ENCODE measurements at places on chromosomes 7 and 10.

DNA sequence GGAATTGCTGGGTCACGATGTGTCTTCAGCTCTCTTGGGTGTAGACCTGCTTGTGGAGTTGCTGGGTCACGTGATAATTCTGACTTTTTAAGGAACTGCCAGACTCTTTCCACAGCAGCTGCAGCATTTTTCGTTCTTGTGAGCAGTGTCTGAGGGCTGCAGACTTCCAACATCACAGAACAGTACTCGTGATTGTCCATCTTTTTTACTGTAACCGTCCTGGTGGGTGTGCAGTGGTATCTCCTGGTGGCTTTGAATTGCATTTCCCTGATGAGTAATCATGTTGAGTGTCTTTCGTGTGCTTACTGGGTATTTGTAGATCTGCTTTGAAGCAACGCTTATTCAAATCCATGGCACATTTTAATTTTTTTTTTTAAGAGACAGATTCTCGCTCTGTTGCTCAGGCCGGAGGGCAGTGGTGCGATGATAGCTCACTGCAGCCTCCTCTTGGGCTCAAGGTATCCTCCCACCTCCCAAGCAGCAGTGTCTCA, 22.7 kb downstream of the INPP5A start:
- DNase-seq, result no peak

GRCh38 chr10:93859049-93859655, 34.6 kb upstream of the SLC35G1 start:
- no peak for DNase-seq

- DNase-seq, result no peak
Measured at GRCh38 chr10:104509981-104510380, 131.1 kb upstream of the SORCS3 start.

GRCh38 chr7:74141705-74142104, 32.5 kb upstream of the EIF4H start:
- no peak for DNase-seq

DNA sequence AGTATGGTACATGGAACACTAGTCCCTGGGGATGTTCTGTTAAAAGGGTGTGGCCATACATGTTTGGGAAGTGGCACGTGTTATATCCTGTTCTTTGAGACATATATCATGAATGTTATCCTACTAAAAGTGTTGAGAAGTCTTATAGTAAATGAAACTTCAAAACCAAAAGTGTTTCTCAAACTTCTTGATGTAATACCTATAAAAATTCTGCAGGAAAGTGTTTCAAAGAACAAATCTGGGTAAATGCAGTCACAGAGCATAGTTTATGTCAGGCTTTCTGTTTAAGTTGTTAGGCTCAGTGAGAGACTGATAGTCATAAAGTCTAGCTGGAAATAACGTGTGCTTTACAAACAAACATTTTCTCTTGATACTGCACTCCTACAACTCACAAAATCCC, 273.7 kb downstream of the KIF20B start:
- no peak for DNase-seq

DNA sequence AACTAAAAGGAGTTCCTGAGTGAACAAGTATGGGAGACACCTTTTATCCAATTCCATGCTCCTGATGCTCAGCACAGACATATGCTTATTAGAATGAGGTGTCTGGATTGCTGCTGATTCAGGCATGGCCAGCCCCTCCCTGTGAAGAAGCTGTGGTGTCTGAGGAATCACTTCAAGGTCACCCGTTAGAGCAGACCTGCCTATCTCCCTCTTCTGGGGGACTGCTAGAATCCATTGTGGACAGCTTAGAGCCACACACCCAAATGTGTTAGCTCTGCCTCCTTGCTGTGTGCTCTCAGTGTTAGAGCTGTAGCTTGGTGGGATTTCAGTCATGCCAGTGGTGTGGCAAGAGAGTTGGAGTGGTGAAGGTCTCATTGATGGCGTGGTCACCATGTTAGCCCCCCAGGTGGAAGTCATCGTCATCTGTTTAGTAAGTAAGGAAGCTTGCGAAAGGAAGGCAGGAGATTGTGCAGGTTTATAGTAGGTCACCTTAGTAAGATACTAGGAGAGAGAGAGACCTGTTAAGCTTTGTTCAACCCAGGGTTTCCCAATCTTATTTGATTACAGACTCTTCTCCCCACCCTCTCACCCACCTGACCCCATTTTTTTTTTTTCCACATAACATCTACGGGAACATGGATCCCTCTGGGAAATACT, 12.8 kb downstream of the PRXL2A start:
- DNase-seq, result no peak

DNA sequence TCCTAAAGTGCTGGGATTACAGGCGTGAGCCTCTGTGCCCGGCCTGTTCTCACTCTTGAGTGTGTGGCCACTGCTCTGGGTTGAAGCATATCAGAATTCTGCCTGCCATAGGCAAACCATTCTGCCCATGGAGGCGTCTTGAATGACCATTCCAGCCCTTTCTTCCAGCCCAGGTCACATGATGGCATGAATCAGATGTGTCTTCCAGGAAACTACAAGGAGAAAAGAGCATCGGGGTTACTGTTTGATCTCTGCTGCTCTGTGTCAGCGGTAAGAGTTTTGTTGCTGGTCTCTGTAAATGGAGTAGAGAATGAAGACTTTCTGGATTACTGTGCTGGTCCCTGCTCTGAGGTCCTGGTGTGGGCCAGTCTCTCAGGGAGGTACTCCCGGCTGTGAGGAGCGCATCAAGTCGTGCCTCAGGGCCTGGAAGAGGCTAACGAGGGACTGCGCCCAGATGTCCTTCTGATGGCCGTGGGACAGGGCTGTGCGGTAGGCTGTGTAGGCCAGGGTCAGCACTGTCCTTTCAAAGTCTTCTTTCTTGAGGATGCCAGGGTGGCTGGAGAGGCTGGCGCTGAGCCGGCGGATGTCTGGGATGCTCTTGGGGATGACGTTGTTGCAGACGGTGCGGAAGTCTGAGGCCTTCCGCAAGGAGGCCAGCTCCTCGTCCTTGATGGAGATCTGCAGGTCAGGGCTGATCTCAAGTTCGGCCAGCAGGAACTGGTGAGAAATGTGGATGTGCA, 5.8 kb upstream of the SLC13A4 start:
- no peak for DNase-seq

DNA sequence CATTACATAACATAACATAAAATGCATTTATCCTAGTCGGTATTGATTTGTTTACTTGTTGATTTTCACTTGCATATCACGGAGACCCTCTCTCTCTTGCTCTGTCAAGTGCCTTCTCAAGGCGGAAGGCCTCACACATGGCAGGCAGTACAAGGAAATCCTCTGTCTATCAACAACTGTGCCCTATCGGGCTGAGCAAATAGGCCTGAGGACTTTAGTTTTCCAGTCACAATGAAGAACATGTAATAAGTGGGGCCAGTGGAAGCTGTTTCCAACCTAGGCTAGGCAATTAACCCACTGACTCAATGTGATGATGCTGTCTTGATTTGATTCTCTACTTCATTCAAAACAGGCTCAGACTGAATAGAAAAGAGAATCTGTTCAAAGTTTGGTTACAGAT, 44.9 kb upstream of the KMT2C start:
- DNase-seq, result no peak

GRCh38 chr7:148878317-148878716, 5.8 kb downstream of the EZH2 start:
- DNase-seq, result no peak

DNA sequence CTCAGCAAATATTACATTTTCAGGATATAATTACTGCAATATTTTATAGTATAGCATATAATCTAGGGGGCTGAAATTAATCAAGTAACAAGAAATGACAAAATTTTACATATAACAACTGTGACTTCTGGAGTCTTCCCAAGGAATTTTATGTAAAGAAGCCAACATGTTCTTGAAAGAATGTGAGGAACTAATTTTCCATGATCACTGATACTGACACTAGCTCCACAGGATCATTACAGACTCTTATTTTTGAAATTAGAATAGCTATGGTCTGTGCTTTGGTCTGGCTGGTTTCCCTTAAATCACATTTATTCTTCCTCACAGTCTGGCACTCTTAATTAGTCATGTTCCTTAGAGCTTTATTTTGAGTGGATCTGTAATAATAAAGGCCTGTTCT, 267.7 kb upstream of the SEMA3A start:
- DNase-seq, result no peak

DNA sequence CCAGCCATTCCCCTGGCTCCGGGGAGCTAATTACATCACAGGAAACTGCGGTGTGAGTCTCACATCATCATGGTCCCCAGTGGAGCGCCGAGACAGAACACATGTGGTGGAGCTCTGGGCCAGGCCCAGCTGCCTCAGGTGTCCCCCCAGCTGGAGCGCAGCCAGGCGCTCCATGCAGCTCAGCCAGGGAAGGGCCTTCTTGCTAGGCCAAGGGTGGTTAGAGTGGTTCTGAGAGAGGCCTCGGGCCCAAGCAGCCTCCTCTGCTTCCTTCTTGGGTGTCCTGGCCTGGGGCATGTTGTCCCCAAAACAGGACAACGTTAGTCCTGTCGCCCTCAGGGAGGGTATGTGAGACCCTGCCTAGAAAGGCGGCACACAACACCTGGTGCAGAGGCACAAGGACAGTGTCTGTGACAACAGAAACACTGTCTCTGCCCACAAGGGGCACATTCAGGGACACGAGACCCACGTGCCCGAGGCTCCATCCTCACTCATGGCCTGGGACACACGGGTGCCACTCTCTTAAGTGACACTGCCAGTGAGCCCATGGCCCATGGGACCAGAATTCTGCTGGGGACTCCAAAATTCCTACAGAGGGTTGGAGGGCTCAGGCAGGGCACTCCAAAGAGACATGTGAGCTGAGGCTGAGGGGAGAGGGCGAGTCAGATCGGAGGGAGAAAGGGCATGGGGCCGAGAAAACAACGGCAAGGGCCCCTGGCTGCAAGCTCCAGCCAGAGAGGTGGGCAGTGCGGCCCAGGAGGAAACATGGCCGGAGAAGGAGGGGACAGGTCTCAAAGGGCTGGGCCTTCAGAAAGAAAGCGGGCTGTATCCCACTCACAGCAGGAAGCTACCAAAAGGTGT, 37.0 kb upstream of the RET start:
- DNase-seq, result no peak

- DNase-seq, result no peak
Measured at GRCh38 chr10:102919246-102919959, 1.3 kb downstream of the CNNM2 start.

- DNase-seq, result no peak
Measured at GRCh38 chr7:10821156-10821555, 152.5 kb upstream of the PHF14 start.

DNA sequence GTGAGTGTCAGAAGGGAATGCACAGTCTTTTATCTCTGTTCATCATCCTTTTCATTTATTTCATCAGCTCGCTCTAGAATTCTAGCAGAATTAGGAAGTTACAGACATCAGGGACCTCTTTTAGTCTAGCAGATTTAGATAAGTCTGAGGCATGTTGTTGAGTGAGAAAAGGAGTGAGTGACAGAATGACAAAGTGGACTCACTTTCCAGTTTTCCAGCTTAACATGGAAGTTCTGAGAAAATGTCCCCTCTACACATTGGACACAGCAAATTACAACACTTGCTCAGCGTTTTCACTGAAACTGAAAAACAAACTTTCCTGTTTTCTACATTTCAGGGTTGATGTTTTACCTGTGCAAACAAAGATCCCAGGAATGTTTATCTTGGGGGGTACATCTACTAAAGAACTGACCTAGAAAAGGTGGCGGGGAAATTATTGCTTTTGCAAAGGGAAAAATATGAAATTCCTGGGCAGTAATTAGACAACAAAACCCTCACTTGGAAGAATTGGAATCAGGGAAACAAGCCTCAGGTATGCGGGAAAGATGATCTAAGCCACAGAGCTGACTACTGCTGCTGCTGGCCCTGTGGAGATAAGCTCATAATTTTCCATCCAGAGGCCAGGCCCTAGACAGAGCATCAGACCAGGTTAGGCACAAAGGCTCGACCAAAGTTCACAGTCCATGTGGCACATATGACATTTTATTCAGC, 14.6 kb upstream of the CYP3A5 start:
- DNase-seq, result no peak

- no peak for DNase-seq
Measured at GRCh38 chr10:126011995-126012394, 115.6 kb downstream of the FANK1 start.

DNA sequence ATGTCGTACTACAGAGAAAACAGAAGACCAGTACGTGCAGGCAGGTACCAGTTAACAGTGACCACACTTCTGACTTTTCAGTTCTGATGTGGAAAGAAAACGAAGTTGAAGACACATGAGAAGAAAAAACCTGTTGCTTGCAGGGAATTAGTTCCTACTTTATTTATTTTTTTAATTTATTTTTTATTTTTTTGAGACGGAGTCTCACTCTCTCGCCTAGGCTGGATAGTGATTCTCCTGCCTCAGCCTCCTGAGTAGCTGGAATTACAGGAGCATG, 73.8 kb upstream of the ATP6V0A4 start:
- no peak for DNase-seq

DNA sequence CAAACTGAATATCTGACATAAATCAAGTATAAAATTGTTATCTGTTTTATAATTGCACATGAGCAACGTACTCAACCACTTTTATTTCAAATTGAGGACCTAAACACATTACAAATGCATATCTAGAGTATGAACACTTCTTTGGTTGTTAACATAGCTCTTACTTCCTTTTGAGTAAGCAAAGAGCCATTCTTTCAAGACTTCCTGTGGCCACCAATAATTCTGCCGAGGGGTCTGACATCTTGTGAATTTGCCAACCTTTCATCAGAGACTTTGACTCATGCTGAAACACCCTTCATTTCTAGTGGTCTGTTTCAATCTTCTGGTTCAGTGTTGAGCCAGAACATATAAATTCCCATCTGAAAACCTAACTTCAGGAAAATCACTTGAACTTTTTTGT, 59.4 kb downstream of the CDK14 start:
- no peak for DNase-seq

DNA sequence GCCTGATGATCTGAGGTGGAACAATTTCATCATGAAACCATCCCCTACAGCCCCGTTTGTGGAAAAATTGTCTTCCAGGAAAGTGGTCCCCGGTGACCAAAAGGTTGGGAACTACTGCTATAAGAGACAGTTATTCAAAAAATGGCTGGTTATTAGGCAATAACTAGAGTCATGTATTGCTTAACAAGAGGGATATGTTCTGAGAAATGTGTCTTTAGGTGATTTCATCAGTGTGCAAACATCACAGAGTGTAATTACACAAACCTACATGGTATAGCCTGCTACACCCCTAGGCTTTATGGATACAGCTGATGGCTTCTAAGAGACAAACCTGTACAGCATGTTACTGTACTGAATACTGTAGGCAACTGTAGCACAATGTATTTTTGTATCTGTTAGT, 71.3 kb upstream of the CSTF2T start:
- no peak for DNase-seq

DNA sequence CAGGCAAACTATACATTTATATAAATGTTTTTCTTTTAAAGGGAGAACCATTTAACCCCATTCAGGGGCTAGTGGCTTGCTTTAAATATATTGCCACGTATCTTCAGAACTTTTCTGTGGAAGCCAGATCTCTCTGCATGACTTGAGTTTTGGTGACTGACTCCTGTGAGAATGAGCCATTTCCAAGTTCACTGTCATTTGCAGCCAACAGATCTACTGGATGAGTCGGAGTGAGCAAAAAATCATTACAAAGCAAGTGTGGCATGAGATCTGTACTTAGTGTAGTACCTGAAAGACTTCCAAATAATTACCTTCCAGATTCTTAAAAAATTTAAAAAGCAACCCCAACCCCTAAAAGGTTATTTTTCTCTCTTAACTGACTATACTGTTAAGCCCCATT, 45.6 kb downstream of the PDSS1 start:
- no peak for DNase-seq

GRCh38 chr10:119129721-119130120, 25.8 kb downstream of the DENND10 start:
- DNase-seq, result no peak

GRCh38 chr10:23053036-23053435, 42.3 kb upstream of the MSRB2 start:
- no peak for DNase-seq

- peak; percentile 51 for DNase-seq
Measured at GRCh38 chr7:105652359-105652993, 71.2 kb upstream of the EFCAB10 start.
